ENCODE measurements at places on chromosomes 11 and 22. TPM values are rescaled to one million over a fixed set of nuclear protein-coding genes. Genes with fewer than 3 reads are reported as not detected.

DNA sequence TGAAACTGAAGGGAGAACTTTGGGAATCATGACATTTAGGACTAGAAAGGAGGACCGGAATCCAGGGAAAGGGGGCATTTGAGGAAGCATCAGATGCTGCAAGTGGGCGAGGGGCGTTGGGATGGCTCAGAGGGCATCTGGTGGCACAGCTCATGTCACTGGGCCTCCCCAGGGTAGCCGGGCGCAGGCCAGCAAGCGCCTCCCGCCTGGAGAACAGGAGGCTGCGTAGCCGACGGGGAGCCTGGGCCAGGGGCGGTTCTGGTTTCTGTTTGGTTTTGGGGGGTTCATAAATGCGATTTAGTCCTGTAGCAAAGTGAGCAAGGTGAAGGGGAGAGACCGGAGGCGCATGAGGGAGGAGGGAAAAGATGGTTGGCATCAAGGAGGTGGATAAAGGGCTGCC lies 443 bp upstream of the ST14 start:
- peak overlapping the region; percentile 47 for H3K4me3 ChIP-seq
- peaks cover 25% of the 10 kb centered on the region for H3K4me1 ChIP-seq
- no peak overlapping the region for H3K27ac ChIP-seq
- H3K36me3 ChIP-seq, result no peaks in the 10 kb centered on the region

DNA sequence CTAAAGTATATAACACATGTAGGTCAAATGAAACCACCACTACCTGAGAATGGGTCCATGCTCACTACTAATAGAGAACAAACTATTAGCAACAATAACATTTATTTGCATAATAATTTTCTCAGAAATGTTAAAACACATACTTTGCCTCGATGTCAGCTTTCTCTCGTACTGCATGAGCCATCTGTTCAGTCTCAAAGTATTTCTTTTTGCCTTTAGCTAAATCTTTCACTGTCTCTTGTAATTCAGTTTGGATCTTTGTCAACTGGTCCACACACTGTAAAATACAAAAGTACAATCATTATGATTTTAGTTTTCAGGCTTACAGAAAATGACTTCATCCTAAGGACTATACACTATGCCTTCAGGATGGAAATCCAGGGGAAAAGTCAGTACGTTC lies 153.3 kb downstream of the FCHSD2 start:
- no peak overlapping the region for H3K4me3 ChIP-seq
- H3K27me3 ChIP-seq, result no peaks in the 10 kb centered on the region
- H3K27ac ChIP-seq, result no peak overlapping the region
- H3K4me1 ChIP-seq, result peaks cover 35% of the 10 kb centered on the region
- no peak for DNase-seq

GRCh38 chr11:74721479-74721835 lies 9.8 kb downstream of the CHRDL2 start:
- no peaks in the 10 kb centered on the region for H3K36me3 ChIP-seq
- DNase-seq, result no peak
- no peak overlapping the region for H3K27ac ChIP-seq
- peaks cover 4% of the 10 kb centered on the region for H3K27me3 ChIP-seq
- H3K4me1 ChIP-seq, result peaks cover 18% of the 10 kb centered on the region

DNA sequence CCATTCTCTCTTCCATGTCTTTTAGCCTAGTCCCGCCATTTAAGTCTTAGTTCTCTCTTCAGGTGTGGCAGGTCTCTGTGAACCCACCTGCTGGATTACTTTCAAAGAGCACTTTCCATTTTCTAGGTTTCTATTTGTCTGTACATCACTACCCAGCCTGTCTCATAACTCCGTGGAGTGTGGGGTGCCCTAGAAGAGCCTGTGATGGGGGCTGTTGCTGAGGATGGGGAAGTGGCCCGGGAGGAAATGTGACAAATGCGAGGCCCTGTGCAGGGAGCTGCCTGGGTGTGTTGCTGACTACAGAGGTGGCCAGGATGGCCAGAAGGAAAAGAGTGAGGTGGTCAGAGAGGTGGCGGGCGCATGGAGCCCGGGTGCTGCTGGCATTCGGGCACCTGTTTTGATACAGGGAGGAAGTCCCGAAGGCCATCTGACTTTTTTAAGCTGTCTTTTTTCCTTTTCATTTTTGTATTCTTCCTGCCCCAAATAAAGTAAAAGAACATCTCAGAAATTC lies 10.7 kb downstream of the DGCR8 start:
- H3K27me3 ChIP-seq, result no peaks in the 10 kb centered on the region
- no peaks in the 10 kb centered on the region for H3K4me1 ChIP-seq

Gene B4GALNT4
- 1.9 TPM for total RNA-seq

Gene XKR3
- not detected for total RNA-seq

- no peak overlapping the region for H3K27ac ChIP-seq
- no peaks in the 10 kb centered on the region for H3K36me3 ChIP-seq
- no peak overlapping the region for H3K4me3 ChIP-seq
- H3K4me1 ChIP-seq, result peaks cover 29% of the 10 kb centered on the region
- no peak for DNase-seq
- no peaks in the 10 kb centered on the region for H3K27me3 ChIP-seq
Measured at GRCh38 chr22:23192558-23192957, 12.2 kb downstream of the BCR start.

DNA sequence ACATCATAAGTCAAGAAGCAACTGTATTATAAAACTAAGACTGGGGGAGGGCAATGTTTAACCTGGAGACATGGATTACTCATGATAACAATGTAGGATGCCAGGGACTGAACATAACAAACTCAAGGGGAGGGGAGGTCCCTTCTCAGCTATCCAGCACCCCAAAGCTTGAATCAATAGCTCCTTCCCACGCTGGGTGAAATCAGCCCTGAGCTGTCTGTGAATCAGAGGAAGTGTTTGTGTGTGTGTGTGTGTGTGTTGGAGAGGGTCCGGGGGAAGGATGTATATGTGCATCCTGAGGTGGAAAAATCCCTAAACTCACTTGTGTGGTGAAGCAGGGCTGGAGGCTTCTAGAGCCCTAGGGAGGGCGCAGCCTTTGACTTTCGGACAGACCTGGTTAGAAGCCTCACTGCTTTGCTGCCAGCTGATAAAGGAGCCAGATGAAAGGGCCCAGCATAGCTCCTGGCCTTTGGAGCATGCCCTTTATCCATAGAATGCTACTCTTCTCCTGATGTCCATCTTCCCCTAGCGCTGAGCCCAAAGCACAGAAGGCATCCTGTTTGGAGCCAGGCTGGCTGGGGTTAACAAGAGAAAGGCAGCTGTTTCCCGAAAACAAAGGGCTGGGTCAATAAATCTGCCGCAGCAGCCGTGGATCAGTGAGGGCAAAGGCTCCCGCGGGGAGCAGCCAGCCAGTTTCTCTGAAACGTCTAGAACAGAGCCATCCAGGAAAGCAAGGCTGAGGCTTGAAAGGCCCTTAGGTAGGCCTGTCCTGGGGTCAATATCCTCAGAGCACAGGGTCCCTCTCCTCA lies 35.8 kb downstream of the TNKS1BP1 start:
- no peaks in the 10 kb centered on the region for H3K27me3 ChIP-seq
- no peak overlapping the region for H3K27ac ChIP-seq
- no peaks in the 10 kb centered on the region for H3K36me3 ChIP-seq
- no peak for DNase-seq
- no peak overlapping the region for H3K4me3 ChIP-seq

All from upper lobe of right lung (tissue), 1 donor.